D341Med (cell line): ENCODE measurements at places on chromosomes 3 and 15.

DNA sequence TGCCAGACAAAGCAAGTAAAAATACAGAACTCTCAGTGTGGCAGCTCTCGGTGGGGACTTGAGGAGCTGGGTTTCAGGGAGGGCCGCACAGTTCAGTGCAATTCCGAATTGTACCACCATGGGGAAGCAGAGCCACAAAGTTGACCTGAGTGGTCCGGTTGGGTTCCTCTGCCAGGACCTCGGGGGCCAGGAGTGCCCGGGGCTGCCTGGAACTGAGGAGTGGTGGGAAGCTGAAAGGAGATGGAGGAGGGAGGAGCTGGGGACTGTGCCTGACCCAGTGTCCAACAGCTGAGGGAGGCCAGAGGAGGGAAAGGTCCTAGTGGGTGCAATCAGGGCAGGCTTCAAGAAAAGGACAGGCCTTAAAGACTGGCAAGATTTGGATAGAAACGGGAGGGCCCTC is 32.2 kb upstream of the TRH start:
- peak; percentile 88 for DNase-seq

- no peak for DNase-seq
Measured at GRCh38 chr3:180116658-180117057, 79.9 kb upstream of the PEX5L start.

GRCh38 chr3:17730318-17730967 is 12.0 kb downstream of the TBC1D5 start:
- no peak for DNase-seq

GRCh38 chr15:65824031-65824743 is 32.1 kb upstream of the DENND4A start:
- peak; percentile 75 for DNase-seq

DNA sequence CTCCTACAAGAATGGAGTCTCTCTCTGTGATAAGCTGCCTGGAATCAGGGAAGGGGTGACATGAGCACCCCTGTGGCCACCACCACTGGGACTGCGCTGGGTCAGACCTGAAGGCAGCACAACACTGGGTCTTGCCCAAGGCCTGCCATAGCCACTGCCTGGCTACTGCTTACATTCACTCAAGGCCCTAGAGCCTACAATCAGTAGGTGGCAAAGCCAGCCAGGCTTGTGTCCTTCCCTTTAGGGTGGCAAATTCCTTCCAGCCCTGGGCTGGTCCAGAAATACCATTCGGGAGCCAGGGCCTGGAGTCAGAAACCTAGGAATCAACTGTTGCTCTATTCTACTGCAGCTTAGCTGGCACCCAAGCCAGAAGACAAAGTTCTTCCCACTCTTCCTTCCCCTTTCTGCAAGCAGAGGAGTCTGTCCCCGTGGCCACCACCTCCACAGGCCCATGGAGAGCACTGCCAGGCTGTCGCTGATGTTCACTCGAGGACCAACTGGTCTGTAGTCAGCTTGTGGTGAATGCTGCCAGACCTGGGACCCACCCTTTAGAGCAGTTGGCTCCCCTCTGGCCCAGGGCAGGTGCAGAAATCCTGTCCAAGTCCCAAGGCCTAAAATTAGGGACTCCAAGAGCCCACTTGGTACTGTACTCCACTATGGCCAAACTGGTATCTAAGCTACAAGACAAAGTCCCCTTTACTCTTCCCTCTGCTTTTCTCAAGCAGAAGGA is 307.4 kb downstream of the THSD4 start:
- DNase-seq, result no peak

- DNase-seq, result no peak
Measured at GRCh38 chr15:57312318-57313133, 63.8 kb upstream of the CGNL1 start.

DNA sequence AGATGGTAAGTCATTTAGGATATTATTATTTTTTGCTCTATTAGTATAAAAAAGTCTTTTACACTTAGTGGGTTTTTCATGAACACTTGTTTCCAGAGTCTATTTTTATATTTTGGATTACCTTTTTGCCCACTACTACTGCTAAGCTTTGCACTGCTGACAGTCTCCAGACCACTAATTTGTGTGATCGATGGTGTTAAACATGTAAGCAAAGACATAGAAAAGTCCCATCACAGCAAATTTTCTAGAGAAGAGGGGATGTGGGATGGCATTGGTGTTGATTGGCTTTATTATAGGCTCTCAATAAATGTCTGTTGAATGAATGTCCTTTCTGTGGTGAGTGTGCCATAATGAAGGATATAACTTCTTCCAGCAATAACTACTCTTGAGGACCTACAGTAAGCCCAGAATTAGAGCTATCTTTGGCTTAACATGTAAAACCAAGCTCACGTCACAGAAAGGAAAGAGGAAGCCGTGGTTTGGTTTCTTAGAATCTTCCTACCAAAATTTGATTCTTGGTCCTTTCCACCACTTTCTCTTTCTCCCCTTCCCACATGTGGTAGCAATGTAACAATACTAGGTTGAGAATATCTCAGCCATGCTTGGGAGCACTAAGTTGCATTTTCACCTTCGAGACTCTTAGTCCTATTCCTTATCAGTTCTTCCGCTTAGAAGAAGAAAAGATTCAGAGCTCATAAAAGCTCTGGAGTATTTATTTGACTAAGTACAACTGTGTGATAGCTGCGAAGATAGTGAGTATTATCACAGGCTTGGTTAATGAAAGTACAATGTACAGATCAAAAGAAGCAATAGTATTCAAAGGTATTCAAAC is 90.6 kb upstream of the UMPS start:
- no peak for DNase-seq

GRCh38 chr15:49032601-49033145 is 13.6 kb downstream of the SECISBP2L start:
- DNase-seq, result no peak

- no peak for DNase-seq
Measured at GRCh38 chr15:88472225-88472624, 4.7 kb downstream of the MRPS11 start.

- DNase-seq, result no peak
Measured at GRCh38 chr3:86995537-86995936, 4.6 kb upstream of the VGLL3 start.

DNA sequence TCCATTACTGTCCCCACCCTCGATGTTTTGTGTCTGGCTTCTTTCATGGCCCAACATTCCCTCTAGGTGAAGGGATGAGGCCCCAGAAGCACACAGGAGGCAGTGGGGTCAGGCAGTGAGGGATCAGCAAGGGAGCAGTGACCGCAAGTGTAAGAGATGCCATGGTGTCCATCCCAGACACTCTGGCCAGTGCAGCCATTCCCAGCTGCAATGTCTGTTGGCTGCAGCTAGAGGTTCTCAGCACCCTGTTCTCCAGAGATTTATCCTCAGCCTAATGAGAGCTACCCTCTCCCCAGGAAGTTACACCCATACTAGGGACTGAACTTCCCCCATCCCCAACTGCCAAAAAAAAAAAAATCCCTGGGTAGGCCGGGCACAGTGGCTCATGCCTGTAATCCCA is 40.2 kb downstream of the TRANK1 start:
- no peak for DNase-seq

- DNase-seq, result no peak
Measured at GRCh38 chr3:155244216-155244615, 49.3 kb downstream of the STRIT1 start.

DNA sequence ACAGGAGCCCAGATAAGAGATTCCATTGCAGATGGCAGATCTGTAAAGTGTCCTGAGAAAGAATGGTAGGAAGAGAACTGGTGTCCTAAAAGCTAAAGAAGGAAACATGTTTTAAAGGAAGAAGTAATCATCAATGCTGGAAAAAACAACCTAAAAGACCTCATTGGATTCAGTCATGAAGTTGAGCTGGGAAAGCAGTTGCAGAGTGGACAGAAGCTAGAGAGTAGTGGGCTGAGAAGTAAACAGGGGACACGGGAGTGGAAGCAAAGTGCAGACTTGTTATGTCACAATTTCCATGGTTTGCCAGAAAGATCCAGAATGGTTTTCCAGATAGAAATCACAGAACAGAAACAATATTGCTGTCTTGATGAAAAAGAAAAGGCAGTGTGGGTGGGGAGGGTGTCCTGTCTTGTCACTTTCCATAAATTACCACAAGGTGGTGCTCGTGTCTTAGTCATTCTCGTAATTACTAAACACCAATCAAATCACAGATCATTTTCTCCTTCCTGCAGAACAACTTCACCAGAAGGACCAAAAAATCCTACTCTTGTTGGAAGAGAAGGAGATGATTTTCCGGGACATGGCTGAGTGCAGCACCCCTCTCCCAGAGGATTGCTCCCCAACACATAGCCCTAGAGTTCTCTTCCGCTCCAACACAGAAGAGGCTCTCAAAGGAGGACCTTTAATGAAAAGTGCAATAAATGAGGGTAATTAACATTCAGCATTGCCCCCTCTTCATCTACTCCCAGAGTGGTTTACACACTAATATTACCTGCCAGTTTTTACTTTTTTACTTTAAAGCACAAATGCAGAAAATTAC is 64.5 kb downstream of the KLHL25 start:
- DNase-seq, result peak; percentile 72
